Neural progenitor cell (in vitro differentiated cells): ENCODE measurements at places on chromosomes 7 and 10. TPM values are rescaled to one million over a fixed set of nuclear protein-coding genes. Genes with fewer than 3 reads are reported as not detected.

The KCNIP2 gene
- total RNA-seq, result 2.4 and 5.5 TPM in 2 replicates

DNA sequence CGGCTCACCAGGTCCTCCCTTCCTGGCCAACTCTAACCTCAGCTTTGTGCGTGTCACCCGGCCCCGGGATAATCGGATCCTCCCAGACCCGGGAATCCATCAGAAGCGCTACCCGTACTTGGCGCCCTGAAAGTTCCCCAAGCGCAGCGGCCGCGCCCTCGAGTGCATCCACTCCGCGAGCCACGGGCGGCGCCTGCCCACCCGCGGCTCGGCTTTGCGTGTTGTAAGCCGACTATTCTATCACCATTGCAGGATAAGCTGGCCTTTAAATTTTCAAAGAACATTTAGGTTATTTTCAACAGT, 35.7 kb upstream of the EBLN1 start:
- peak; percentile 72 for DNase-seq

GRCh38 chr10:123995082-123995460, 98.3 kb downstream of the CHST15 start:
- DNase-seq, result no peak

GRCh38 chr7:141014125-141014523, 628 bp downstream of the MRPS33 start:
- DNase-seq, result no peak

DNA sequence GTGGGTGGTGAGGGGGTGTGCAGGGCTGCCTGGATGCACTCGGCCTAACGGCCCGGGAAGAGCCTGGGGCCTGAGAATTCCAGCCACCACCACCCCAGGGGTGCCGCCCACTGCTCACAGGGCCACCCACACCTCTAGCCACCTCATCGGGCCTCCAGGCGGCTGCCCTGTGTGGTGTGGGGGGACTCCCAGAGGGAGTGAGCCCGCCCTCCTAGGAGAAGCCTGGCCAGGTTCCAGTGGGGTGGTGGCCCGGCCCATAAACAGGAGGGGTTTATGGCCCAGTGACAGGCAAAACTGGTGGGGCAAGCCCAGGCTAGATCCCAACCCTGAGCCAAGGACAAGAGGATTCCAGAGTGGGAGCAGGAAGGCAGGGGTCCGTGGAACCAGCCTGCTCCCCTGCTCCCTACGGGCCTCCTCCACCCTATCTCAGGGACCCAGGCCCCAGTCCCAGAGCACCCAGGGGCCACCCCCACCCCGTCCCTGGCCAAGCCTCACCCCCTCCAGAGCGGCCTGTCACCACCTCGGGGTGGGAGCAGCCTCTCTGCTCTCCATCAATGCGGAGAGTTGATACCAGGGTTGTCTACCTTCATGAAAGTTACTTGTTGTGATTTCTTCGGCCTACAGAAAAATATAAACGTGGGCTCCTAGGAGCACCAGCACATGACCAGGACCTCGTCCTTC, 20.2 kb upstream of the PDGFA start:
- DNase-seq, result no peak

- no peak for DNase-seq
Measured at GRCh38 chr10:116947841-116948529, 57.0 kb downstream of the SHTN1 start.

- no peak for DNase-seq
Measured at GRCh38 chr7:2134740-2135139, 98.0 kb downstream of the MAD1L1 start.

The KCNH2 gene
- total RNA-seq, result 2.6 and 11.1 TPM in 2 replicates

DNA sequence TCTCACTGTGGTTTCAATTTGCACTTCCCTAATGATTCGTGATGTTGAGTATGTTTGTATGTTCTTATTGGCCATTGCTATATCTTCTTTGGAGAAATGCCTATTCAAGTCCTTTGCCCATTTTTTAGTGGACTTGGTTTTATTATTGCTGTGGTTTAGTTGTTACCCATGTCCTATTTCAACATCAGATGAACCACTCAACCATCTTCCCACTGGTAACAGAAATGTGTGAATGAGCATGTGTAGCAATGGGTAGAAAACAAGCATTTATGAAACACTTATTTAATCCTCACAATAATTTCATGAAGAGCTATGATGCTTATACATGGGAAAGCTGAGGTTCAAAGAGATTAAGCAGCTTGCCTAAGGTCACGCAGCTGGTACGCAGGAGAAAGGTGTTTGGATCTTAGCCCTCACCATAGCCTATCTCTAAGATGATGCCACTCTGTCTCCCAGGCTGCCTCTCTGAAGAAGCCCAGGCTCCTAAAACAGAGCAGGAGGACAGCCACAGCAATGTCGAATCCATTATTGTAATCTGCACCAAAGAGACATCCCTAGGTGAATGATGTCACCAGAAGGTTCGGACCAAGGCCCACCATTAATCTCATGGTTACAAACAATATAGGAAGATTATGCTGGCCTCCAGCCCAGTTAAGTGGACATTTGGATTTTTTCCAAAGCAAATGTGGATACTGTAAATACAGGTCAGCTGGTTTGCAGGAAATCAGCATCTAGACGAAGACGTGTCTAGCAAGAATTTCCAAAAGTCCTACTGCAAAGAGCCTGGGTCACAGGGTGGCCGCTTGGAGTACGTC, 447.6 kb upstream of the ZMIZ1 start:
- no peak for DNase-seq

DNA sequence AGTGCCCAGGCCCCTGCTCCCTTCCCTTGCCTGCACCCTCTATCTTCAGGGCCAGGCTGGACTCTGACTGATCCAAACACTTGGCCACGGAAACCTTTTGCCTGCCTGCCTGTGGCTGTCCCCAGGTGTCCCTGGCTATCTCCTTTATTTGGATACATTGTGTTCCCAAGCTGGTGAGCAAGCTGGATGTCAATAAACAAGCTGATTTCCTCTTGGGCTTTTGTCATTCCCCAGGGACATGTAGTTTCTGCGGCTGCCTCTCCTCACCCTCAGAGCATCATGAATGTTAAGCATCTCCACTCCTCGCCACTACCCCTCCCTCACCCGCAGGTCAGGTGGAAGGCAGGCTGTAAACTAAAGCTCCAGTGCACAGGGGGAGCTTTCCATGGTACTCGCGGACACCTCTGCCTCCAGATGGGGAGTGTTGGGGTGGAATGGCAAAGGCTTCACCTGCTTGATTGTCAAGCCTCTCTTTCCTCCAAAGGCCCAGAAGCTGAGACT, 6.9 kb downstream of the GHRHR start:
- peak; percentile 47 for DNase-seq

GRCh38 chr7:106062006-106062405, 50.1 kb downstream of the SYPL1 start:
- DNase-seq, result no peak

DNA sequence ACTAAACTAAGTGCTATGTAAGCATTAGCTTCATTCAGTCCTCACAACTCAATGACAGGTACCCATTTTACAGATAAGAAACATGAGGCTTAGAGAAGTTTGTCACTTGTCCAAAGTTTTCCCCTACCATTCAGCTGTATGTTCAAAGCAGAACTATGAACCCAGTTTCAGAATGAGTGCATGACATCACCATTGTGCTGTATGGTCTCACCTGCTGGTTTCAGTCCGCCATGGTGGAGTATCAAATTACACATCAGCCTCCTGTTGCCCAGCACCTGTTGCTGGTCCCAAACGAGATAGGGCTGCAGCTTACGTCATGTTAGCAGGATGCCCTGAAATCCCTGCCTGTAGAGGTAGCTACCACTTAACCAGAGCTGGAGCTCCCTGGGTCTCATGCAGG, 95.0 kb downstream of the DYNC1I1 start:
- peak; percentile 10 for DNase-seq

GRCh38 chr7:34117573-34117972, 212.2 kb downstream of the BMPER start:
- DNase-seq, result no peak

GRCh38 chr10:106439366-106439765, 725.1 kb downstream of the SORCS1 start:
- no peak for DNase-seq

GRCh38 chr10:69472544-69472943, 21.3 kb downstream of the TSPAN15 start:
- DNase-seq, result no peak

- no peak for DNase-seq
Measured at GRCh38 chr7:78905436-78905835, 548.0 kb downstream of the MAGI2 start.

The C10orf62 gene
- total RNA-seq, result not detected in 2 replicates

DNA sequence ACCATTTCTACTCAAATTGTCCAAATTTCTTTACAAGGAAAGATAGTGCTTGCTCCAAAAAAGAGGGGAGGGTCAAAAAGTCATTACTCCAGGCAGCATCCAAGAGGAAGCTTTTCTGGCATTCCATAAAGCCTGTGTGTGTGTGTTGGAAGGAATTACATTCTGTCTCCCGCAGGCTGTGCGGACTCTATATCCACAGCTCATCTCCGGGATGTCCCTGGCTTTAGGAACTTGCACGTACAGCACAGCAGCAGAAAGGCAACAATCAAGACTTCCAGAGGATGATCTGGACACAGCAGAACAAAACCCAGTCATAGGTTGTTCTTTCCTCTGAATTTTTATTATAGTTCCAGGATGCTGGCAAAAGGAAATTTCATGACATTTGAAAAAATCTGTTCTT, 94.8 kb downstream of the ITIH5 start:
- no peak for DNase-seq

- DNase-seq, result no peak
Measured at GRCh38 chr10:62856021-62856420, 39.9 kb upstream of the EGR2 start.

GRCh38 chr7:4103352-4104091, 578.6 kb upstream of the FOXK1 start:
- DNase-seq, result no peak

DNA sequence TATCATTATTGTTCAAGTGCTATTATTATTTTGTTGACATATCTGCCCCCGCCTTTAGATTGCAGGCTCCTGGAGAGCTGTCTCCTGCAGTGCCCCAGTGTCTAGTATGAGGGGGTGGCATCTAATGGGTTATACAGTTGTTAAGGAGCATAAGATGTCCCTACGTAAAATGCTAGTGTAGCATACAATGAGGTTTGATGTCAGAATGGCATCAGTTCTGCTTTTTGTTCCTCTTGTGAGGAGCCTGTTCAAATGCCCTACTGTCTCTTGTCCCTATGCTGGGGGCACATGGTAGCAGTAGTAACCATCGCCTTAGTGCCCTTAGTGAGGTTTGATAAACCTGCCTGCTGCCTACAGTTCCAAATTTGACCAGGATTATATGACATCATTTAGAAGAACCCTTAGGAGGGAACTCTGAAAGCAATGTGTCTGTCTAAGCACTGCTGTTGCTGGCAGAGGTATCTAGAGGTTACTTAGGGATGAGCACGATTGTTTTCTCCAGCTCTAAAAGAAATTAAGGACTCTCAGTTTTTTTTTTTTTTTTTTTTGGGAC, 9.7 kb downstream of the CREM start:
- no peak for DNase-seq

- no peak for DNase-seq
Measured at GRCh38 chr7:114934713-114935112, 12.8 kb downstream of the MDFIC start.

GRCh38 chr7:132580717-132581285, 4.5 kb upstream of the PLXNA4 start:
- peak; percentile 87 for DNase-seq

GRCh38 chr10:101850749-101851148, 7.1 kb upstream of the KCNIP2 start:
- DNase-seq, result no peak
